ENCODE measurements at places on chromosomes 16 and 17.

GRCh38 chr16:88681084-88681680 is 5.1 kb downstream of the SNAI3 start:
- DNase-seq, result peak; percentile 62

GRCh38 chr16:50440991-50441390 is 72.2 kb upstream of the BRD7 start:
- no peak for DNase-seq

DNA sequence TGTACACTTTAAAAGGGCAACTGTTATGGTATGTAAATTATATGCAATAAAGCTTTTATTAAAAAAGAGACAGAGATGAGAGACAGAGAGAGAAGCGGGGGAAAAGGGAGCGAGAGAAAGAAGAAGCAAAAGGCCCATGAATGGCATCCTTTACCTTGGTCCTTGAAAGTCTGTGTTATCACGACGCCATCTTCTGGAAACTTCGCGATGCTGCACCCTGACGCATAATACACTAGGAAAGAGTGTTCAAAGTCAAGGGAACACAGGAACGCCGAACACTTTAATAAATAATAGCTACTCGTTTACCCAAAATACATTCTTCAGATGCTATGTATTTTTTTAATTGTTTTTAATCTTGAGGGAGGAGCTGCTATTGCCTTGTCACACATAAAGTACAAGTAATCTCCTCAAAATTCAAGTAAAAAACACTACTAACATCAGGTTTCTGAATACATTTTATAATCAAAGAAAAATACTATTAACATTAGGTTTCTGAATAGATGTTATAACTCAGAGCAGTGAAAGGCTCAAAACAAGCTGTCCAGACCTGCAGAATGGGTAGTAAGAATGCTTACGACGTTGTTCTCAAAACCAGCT is 23.0 kb upstream of the SLC38A8 start:
- no peak for DNase-seq

DNA sequence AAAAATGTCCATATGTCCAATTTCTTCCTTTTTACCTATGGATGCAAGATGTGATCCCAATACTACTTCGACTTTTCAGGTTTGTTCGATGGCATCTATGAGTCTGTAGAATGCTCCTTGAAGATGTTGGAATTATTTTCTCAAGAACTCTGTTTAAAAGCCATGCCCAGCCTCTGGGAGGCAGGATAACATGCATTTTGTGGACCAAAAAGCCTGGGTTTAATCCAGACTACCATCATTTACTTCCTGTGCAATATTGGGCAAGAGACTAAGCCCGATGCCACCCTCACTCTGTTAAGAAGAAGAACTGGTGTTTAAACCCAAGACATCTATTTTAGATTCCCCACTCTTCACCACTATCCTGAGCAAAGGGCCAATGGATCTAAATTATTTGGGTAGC is 42.8 kb upstream of the SALL1 start:
- no peak for DNase-seq

- DNase-seq, result peak; percentile 43
Measured at GRCh38 chr17:72560303-72561247, 439.8 kb downstream of the SOX9 start.

DNA sequence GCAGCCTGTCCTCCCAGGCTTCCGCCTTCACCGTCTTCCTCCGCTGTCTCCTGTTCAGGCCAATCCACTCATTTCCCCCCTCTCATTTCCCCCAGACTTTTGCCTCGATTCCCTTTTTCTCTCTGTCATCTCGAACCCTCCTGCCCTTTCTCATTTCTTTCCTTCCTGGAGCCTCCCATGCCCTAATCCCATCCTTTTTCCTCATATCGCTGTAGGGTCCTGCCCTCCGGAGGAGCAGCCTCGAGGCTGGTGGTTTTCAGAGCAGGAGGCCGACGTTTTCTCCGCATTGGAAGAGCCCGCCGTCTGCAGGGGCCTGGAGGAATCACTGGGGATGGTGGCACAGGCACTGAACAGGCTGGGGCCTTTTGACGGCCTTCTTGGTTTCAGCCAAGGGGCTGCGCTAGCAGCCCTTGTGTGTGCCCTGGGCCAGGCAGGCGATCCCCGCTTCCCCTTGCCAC is 597 bp downstream of the OVCA2 start:
- no peak for DNase-seq

GRCh38 chr17:79341222-79341780 is 266.7 kb downstream of the ENGASE start:
- DNase-seq, result no peak

GRCh38 chr16:59634004-59634579 is 900.0 kb upstream of the GOT2 start:
- no peak for DNase-seq

GRCh38 chr17:4717791-4718190 is 7.4 kb downstream of the ARRB2 start:
- no peak for DNase-seq

DNA sequence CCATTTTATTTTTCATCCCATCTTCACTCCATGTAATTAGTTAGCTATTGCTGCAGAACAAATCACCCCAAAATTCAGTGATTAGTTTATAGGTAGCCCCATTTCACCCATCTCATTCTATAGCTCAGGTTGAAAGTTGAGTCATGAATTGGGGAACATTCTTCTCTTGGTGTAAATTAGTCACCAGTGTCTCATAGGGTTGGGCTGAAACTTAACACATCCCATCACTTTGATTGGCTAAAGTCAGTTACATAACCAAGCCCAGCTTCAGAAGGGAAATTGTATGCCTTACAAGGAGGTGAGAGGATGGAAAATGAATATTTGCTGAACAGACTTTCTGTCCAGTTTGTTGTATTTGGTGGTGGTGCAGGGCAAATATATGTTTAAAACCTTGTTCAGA is 477.5 kb downstream of the WWOX start:
- DNase-seq, result no peak

GRCh38 chr16:74578838-74579237 is 28.1 kb downstream of the GLG1 start:
- DNase-seq, result no peak

All from CD4-positive, alpha-beta T cell treated with Interleukin-6 at 100 ng/mL for 8 hours (primary cell).